HCT116 (cell line): ENCODE measurements at places on chromosomes 3 and 15. TPM values are rescaled to one million over a fixed set of nuclear protein-coding genes. Genes with fewer than 3 reads are reported as not detected.

Gene HES1
- total RNA-seq, result 32.9 TPM

Gene EPHA3
- not detected for total RNA-seq

- no peak for DNase-seq
- no peaks in the 10 kb centered on the region for H3K36me3 ChIP-seq
- H3K27ac ChIP-seq, result no peak overlapping the region
- H3K27me3 ChIP-seq, result no peaks in the 10 kb centered on the region
Observed at GRCh38 chr3:6785726-6786125, 75.2 kb upstream of the GRM7 start.

DNA sequence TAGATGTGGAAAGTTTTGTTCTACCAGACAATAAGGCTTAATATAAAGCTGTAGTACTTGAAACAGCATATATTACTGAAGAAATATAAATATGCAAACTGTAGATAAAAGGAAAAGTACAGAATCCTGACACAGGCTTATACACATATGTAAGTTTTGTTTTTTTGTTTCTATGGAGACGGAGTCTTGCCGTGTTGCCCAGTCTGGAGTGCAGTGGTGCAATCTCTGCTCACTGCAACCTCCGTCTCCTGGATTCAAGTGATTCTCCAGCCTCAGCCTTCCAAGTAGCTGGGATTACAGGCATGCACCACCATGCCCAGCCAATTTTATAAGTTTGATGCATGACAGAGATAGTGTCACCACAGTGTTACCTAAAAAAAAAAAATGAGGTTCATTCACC is 29.1 kb upstream of the ZNF445 start:
- no peak overlapping the region for H3K4me3 ChIP-seq
- peaks cover 4% of the 10 kb centered on the region; the same call in 1 of the 2 replicates for H3K4me1 ChIP-seq
- no peak overlapping the region for H3K27ac ChIP-seq
- no peaks in the 10 kb centered on the region for H3K27me3 ChIP-seq
- peaks cover 15% of the 10 kb centered on the region for H3K36me3 ChIP-seq
- DNase-seq, result no peak

DNA sequence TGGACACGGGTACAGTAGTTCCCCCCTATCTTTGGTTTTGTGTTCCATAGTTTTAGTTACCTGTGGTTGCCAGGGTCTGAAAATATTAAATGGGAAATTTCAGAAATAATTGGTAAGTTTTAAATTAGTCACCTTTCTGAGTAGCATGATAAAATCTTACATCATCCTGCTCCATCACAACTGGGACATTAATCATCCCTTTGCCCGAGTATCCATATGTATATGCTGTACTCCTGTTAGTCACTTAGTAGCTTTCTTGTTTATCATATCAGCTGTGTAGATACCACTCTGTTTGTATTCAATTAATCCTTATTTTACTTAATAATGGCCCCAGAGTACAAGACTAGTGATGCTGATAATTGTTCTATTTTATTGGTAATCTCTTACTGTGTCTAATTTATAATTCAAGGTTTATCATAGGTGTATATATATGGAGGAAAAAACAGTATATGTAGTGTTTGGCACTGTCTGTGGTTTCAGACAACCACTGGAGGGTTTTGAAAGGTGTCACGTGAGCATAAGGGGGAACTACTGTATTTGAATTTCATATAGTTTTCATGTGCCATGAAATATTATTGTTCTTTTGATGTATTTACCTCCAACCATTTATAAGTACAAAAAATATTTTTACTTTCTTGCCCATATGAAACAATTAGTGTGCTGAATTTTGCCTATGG is 41.4 kb downstream of the CTDSPL2 start:
- DNase-seq, result peak; percentile 24
- no peaks in the 10 kb centered on the region for H3K27me3 ChIP-seq
- H3K36me3 ChIP-seq, result 0 out of 2 replicates have a peak, but pooled peaks cover 6% of the 10 kb centered on the region
- H3K27ac ChIP-seq, result no peak overlapping the region
- H3K4me3 ChIP-seq, result no peak overlapping the region
- no peaks in the 10 kb centered on the region; the same call in 1 of the 2 replicates for H3K4me1 ChIP-seq

- H3K27ac ChIP-seq, result no peak overlapping the region
- no peaks in the 10 kb centered on the region for H3K27me3 ChIP-seq
- no peak overlapping the region for H3K4me3 ChIP-seq
- H3K4me1 ChIP-seq, result no peaks in the 10 kb centered on the region
Observed at GRCh38 chr15:67819636-67820035, 5.7 kb upstream of the SKOR1 start.

- DNase-seq, result no peak
- H3K4me1 ChIP-seq, result peaks cover 94% of the 10 kb centered on the region
- H3K27me3 ChIP-seq, result no peaks in the 10 kb centered on the region
- peak overlapping the region; percentile 60 for H3K27ac ChIP-seq
Observed at GRCh38 chr3:30628901-30629590, 22.6 kb downstream of the TGFBR2 start.

DNA sequence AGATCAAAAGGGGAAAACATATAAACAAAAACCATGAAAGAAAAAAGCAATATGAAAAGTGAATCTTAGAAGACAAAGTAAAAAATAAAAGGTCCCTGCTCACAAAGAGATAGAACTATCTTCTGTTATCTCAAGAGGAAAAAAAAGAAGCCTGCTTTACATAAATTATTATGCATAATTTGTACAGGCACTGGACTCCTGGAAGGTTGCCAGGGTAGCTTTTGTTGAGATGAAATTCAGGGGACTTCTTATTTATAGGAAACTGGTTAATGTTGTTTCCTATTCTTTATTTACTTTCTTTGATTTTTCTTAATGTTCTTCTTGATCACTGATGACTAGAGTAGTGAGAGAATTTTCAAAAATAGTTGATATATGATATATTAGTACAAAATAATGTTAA is 66.9 kb downstream of the PPM1L start:
- H3K27me3 ChIP-seq, result no peaks in the 10 kb centered on the region
- H3K36me3 ChIP-seq, result no peaks in the 10 kb centered on the region
- H3K27ac ChIP-seq, result no peak overlapping the region
- no peak overlapping the region for H3K4me3 ChIP-seq

GRCh38 chr3:45549961-45550360 is 44.6 kb upstream of the LIMD1 start:
- H3K4me3 ChIP-seq, result no peak overlapping the region
- H3K4me1 ChIP-seq, result peaks cover 18% of the 10 kb centered on the region
- H3K27ac ChIP-seq, result no peak overlapping the region
- no peak for DNase-seq

DNA sequence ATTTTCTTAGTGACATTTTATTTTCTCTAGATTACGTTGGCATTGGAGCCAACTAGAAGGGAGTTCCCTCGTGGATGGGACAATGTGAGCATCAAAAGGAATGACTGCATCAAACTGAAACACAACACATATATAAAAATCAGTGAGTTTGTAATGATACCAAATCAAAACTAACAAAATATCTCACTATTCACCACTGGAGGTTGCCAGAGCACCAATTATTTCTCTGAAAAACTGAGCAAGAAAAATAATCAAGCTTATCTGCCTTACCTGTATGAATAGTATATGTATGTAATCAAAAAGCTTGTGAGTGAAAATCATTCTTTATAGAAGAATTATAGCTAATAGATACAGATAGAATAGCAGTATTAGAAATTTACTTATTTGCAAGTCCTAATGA is 46.8 kb upstream of the OTOL1 start:
- no peaks in the 10 kb centered on the region for H3K36me3 ChIP-seq
- no peak for DNase-seq
- no peaks in the 10 kb centered on the region for H3K4me1 ChIP-seq
- no peak overlapping the region for H3K4me3 ChIP-seq
